A549 (cell line): ENCODE measurements at places on chromosomes 3 and 15. TPM values are rescaled to one million over a fixed set of nuclear protein-coding genes. Genes with fewer than 3 reads are reported as not detected.

IGF2BP2 gene
- polyA plus RNA-seq, result 6.1 to 7.6 TPM (median 6.5 TPM) in 3 replicates

- DNase-seq, result no peak
These were observed 42.7 kb downstream of the ZDHHC3 start for GRCh38 chr3:44932986-44933944.

GRCh38 chr3:160671231-160671630 lies 5.7 kb upstream of the ARL14 start:
- DNase-seq, result no peak

DNA sequence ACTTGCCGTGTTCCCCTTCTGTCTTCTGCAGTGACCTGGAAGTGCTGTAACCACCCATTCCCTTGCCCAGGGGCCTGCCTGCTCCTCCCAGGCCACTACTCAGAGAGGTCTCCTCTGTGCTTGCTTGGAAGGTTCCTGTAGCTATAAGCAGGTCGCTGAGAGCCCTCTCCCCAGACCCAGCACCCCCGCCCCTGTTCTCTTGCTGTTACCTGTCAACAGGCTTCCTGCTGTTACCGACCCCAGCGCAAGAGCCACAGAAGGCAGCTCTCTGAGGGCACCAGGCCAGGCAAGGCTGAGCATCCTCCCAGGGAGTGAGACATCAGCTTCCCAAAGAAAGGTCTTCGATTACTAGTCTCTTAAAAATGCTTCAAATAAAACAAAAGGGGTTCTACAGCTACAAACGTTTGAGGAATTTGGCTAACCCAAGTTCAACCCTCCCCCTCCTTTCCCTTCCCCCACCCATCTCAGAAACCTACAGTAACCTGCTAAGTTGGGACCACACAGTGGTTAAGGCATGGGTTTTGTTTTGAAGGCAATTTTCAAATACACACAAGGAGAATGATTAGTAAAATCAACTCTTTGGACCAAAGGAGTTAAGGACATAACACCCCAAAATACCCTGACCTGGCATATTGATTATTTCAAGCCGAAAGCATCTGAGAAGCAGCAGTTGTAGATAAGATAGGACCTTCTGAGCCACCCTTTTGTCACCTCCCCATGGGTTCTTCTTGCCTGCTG lies 74.9 kb upstream of the MFGE8 start:
- DNase-seq, result no peak
